ENCODE measurements at places on chromosomes 4 and X. TPM values are rescaled to one million over a fixed set of nuclear protein-coding genes. Genes with fewer than 3 reads are reported as not detected.

TEX13C gene
- total RNA-seq = under 0.01 TPM

CTAG1B gene
- not detected for total RNA-seq

TACR3 gene
- total RNA-seq = 4.2 TPM

NAA11 gene
- total RNA-seq = not detected

CD40LG gene
- not detected for total RNA-seq

GC gene
- total RNA-seq = 0.31 TPM

All from occipital lobe (tissue), 3 donors.